NCI-H2029 (cell line): ENCODE measurements at places on chromosomes 6 and 20.
A peak's percentile ranks its signal among the peaks of the same experiment; 100 is the strongest.

DNA sequence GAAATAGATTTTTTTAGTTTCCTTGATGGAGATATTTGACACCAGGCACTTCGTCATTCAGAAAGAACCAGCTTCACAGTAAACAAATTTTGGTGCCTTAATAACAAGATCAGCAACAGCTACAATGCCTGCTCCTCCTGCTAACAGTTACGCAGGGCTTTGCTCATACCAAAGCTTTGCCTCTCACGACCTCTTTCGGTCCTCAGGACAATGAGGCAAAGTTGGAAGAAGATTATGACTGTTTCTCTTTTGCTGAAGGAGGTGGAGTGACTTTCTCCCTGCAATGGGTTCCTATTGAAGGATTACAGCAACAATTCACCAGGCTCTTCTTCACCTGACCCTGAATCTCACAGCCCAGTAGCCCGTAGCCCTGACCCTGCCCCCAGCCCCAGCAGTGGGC, 440.1 kb downstream of the PREX1 start:
- DNase-seq: no peak

- DNase-seq: peak; percentile 44
Measured at GRCh38 chr6:5025911-5026819, 22.3 kb upstream of the RPP40 start.

GRCh38 chr20:57783196-57783595, 73.4 kb upstream of the PMEPA1 start:
- no peak for DNase-seq

DNA sequence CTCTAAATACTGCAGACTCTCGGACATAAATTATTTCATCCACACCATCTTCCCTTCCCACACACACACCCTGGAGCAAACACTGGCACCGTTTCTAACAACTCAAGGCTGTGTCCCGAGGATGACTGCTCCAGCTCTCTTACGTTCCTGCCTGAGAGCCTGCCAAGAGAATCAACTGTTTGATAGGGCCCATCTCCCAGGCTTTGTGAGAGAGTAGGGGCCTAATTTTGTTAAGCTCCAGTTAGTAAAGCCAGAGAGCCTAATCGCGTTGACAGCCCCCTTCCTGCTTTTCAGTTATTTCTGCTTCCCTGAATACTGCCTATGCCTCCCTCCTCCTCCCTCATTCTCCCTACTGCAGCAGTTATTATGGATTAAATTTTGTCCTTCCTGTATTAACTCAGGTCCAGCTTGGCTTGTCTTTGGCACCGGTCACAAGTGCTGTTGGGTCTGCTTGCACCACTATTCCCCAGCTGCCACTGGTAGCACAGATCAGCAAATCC, 118.1 kb upstream of the TMEM181 start:
- DNase-seq: no peak

GRCh38 chr6:43724354-43724753, 36.8 kb upstream of the MRPS18A start:
- no peak for DNase-seq

DNA sequence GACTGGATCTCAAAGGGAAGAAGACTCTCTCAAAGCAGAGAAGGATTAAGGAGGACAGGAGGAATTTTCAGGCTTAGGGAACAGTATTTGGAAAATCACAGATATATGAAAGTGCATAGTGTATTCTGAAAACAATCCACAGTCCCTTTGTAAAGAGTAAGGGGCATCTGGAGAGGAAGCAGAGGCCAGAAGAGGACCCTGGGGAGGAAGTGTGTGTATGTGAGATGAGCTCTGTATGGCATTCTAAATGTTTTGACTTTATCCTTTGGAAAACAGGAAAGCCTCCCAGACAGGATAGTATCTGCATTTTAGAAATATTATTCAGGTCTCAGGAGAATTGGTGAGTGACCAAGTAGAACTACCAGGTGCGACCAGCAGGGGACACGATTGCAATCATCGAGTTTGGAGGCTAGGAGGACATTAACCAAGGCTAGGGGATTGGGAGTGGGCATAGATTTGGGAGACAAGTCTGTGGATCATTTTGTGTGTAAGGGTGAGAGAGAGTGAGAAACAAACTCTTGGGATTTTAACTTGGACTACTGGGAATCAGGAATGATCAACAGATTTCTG, 38.3 kb upstream of the FAM184A start:
- no peak for DNase-seq

- DNase-seq: no peak
Measured at GRCh38 chr6:107237992-107238660, 122.8 kb upstream of the BEND3 start.

GRCh38 chr6:91637217-91637616, 1050.3 kb upstream of the MAP3K7 start:
- no peak for DNase-seq

GRCh38 chr6:34151321-34152041, 5.6 kb upstream of the GRM4 start:
- DNase-seq: no peak

GRCh38 chr6:82711105-82711827, 347.6 kb downstream of the TPBG start:
- no peak for DNase-seq

DNA sequence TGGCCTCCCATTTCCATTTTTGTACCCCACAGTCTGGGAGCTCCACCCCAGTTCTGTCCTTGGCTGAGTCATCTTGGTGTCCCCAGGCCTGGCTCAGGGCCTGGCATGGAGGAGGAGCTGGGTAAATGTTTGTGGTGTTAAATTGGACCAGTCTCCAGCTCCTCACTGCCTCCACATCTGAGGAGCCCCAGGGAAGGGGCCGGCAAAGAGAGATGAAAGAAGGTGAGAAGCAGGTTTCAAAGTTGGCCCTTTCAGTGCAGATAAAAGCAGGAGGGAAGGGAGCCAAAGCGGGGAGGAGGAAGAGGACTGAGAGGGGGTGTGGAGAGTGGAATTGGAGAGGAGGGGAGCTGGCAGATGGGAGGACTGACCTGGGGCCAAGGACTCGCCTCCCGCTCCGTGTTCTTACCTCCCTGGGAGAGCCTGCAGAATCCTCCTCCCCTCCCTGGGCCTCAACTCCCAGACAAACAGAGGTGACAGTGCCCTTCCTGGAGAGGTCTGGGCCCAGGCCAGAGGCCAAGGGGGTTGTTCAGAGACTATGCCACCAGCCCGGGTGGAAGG, 89.0 kb downstream of the CD40 start:
- DNase-seq: no peak

- peak; percentile 39 for DNase-seq
Measured at GRCh38 chr6:36387440-36388303, at the start of gene ETV7. TSS of gene ETV7 (minus strand) at chr6:36387669. CDS start at chr6:36387541, 128 bp downstream.

DNA sequence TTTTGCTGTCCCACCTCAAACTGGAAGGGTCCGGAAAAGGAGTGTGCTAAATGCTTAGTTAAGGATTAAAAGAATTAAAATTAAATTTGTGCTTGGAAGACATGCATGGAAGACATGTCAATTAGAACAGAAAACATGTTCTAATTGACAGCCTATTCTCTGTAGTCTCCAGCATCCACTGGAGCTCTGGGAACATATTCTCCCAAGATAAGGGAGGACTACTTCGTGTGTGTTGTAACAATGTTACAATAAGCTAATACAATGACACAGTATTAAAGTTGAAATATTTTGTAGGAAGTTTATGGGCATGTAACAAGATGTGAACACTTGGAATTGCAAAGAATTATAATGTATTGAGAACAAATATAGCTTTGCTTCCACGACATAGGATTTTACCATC, 567.4 kb upstream of the CITED2 start:
- no peak for DNase-seq

DNA sequence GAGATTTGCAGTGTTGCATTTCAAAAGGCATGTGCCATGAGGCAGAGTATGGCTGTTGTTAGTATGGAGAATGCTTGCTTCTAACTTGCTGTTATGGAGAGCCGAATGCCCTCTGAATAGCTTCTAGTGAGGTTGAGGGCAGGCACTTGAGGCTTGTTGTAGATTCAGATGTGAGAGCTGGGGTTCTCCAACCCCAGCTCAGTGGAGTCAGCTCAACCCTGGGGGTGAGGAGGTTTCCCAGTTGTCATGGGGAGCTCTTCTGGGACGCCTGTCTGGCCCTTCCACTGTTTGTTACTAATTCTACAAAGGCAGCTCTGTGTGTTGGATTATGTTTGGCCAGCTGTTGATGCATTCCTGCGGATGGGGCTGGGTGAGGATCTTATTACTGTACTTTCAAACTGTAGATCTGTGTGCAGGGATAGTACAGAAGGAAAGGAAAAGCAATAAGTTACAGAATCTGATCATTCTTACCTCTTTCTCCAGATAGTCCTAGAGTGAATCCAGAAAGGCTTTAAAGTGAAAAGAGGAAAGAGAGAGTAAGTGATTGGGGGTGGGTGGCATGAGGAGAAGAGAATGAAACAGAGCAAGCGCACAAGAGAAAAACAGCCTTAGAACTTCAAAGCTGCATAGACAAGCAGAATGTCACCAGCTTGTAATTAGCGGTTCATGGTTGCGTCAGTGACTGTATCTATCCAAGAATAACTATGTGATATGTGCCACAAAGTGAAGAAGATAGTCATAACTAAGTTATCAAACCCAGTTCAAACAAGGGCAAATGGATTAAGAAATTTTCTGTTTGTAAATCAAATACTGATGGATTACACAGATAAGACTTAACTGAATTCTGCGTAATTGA, 148.7 kb downstream of the PRL start:
- peak; percentile 88 for DNase-seq

DNA sequence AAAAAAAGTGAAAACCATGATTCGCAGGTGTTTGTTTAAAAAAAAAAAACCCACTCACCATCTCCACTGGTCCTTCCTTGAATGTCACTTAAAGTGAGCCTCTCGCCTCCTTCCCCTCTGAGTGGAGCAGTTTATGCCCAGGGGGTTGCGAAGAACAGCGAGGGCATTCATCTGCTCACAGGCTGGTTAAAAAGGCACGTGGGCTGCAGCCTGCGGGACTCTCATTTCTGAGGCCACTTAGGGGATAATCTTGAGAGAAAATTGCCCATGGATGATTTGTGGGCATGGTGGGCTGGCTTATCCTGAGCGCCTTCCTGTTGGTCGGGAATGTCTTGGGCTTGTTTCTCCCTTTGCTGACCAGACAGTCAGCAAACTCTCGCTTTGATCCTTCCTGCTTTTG, 18.9 kb downstream of the BCAS4 start:
- no peak for DNase-seq

DNA sequence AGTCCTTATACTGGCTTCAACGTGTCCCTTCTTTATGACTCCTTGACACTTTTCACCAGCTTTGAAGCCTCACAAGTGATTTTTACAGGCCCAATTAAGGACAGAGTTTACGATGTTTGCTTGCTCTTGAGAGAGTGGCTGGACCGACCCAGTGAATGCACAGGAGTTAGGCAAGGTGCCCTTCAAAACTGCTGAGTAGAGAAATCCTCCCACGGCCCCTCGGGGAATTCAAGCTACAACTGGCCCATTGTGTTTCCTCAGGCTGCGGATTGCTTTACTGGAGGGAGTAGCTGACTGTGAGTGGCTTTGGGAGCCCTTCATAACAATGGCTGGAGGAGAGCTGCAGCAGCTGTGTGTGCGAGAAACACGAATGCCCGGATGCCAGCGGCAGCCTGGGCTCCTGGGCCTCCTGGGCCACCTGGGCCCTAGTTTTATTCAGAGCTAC, 50.0 kb downstream of the SGK1 start:
- peak; percentile 1 for DNase-seq

- DNase-seq: no peak
Measured at GRCh38 chr6:85892346-85892745, 249.7 kb upstream of the SYNCRIP start.

- no peak for DNase-seq
Measured at GRCh38 chr6:47852727-47853126, 70.9 kb downstream of the OPN5 start.

- no peak for DNase-seq
Measured at GRCh38 chr6:84691978-84692623, 72.3 kb downstream of the TBX18 start.

GRCh38 chr6:143539734-143540133, 28.2 kb upstream of the FUCA2 start:
- DNase-seq: no peak

DNA sequence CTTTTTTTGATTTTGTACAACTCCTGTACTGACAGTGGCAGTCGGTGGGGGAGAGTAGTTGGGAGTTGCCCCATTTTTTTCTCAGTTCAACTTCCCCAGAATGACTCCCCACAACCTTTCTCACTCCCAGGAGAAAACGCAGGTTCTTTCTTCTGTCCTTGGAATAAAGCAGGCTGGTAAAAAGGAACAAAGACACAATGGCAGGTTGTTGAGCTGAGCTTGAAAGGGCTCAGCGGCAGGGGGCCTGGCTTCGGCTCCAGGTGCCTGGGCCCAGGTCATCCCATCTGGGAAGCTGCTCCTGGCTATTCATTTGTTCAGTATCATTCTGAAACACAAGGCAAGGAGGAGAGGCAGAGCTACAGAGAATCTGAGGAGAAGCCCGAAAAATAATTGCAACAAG, 46.2 kb downstream of the PROKR2 start:
- no peak for DNase-seq

DNA sequence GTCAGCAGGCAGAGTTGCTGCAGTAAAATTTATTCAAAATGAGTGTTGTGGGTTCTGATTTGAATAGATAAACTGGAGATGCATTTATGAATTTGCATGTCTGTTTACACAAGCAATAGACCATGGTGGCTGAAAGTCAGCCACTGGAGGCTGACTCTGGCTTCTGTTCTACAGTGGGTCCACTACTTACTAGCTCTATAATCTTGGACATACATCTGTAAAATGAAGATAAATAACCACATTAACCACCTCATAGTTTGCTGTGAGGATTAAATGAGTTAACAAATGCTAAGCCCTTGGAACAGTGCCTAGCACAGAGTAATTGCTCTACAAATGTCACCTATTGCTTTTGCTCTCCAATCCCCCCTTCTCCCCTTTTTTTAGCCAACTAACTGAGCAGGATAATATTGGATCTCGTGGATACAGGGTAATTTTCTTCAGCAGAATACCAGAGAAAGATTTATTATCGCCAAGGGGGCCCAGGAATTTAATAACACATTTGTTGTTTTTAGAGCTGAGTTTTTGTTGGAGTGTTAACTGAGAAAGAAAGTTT, 1.4 kb upstream of the PM20D2 start:
- no peak for DNase-seq

DNA sequence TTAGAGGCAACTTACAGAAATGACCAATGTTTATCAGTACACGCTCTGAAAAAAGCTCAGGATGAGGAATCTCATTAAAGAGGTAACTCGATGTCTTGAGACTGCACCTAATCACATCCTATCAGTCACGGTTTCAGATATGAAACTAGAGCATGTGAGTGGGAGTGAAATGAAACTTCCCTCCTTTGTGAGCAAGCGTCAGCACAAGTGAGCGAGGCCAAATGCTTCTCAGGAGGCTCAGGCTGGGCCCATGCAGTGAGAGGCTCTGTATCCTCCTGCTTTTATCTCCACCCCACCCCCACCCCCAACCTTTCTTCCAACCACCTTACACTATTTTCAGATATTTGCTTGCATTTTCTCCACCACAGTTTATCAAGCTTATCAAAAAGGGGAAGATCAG, 140.8 kb upstream of the RIMS1 start:
- DNase-seq: no peak

- DNase-seq: no peak
Measured at GRCh38 chr20:62899633-62900051, 26.7 kb downstream of the DIDO1 start.

DNA sequence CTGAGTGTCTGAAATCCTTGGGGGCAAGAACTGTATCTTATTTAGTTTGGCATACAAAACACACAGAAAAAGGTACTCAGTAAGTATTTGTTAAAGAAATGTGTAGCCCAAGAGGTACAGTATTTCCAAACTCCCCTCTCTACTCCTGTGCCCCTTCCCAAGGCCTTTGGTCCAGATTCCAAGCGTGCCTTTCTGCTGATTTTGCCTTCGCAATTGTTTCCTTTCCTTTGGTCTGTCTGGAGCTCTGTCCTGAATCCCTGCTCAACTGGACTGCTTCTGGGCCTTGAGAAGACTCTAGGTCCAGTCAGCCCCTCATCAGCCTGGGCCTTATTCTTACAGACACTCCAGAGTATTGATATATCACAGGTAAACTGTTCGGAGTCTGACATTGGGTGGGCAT, 122.2 kb upstream of the SYNCRIP start:
- DNase-seq: no peak
